ENCODE measurements at places on chromosomes 4 and X.

- no peak overlapping the region for H3K27ac ChIP-seq
- no peak for DNase-seq
- H3K27me3 ChIP-seq, result no peaks in the 10 kb centered on the region
- no peak overlapping the region for H3K4me3 ChIP-seq
Measured at GRCh38 chr4:157932936-157933335, 239.9 kb downstream of the GASK1B start.

DNA sequence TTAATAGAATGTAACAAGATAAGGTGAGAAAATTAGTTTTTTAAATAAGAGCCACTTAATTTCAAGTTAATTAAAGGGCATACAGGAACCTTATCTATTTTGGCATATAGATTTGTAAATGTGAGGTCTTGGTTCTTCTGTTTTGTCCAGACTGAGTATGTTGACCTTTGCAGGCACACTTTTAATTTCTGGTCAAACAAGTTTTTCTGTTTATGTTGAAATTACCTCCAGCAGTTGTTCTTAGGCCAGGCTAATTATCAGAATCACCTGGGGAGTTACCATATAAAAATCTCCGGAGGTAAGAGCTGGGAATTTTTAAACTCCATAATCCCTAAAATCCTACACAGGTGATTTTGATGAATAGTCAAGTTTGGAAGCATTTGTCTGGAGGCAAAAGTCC is 227.4 kb upstream of the ANKRD50 start:
- no peaks in the 10 kb centered on the region for H3K36me3 ChIP-seq
- H3K4me3 ChIP-seq, result no peak overlapping the region
- no peak overlapping the region for H3K27ac ChIP-seq
- H3K4me1 ChIP-seq, result no peaks in the 10 kb centered on the region
- DNase-seq, result no peak

DNA sequence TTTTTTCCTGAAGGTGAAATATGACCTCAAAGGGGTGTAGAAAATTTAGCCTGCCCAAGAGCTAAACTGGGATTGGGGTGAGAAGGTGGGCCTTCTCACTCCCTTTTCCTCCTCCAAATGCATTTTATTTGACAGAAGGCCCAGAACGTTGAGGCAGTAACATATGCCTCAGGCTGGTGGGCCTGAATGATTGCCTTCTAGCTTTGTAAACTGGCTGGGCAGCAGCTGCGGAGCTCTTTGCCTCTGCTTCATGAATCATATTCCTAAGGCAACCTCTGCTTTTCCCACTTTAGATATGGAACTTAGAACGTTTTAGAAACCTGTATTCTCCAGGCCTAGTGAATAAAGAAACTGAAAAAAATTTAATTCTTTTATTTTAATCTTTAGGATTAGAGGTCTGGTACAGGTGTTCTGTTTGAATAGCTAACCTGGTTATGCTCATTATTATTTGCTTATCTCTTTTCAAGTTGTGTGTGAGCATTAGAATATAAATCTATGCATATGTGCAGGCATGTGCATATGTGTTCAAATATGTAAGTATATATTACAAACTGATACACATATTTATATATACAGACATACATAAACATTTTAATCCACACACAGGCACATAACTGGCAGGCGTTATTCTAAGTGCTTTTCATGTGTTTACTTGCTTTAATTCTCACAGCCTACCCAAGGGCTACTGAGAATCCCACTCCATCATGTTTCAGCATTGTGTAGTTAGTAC is 11.5 kb downstream of the PRDM8 start:
- no peaks in the 10 kb centered on the region for H3K4me1 ChIP-seq
- DNase-seq, result no peak
- no peaks in the 10 kb centered on the region for H3K36me3 ChIP-seq
- no peaks in the 10 kb centered on the region for H3K27me3 ChIP-seq

DNA sequence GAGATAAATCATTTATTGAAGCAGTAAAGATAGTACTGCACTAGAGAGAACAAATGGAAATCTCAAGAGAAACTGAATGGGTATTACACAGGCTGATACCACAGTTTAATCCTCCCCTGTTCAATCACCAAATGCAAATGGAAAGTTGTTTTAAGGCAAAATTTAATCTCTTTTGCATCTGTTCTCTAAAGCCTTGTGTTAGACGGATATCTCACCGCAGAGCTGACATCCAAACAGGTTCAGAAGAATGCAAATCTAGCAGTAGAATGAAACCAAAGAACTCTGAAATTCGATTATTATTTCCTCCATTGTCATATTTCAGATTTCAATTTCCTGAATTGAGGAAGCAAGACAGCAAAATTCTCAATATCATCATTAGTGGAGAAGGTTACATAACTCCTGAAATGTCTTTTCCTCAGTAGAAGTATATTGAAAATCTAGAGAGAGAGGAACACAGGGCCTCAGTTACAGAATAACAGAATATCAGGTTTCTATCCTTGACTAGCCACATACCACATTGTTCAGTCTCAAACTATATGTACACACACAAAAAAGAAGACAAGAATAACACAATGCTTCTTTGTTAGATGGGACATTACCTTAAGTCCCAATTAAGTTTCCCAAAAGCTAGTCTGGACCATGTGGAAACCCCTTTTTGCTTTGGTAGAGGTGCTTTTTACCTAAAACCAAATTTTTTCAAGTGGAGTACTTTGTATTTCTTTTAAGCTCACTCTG is 94.1 kb upstream of the BANK1 start:
- H3K27me3 ChIP-seq, result no peaks in the 10 kb centered on the region
- no peak overlapping the region for H3K4me3 ChIP-seq
- no peak overlapping the region for H3K27ac ChIP-seq

GRCh38 chr4:109302361-109303139 is at the start of gene COL25A1:
Gene COL25A1 (minus strand): TSS chr4:109302658.
- no peaks in the 10 kb centered on the region for H3K4me1 ChIP-seq
- no peaks in the 10 kb centered on the region for H3K36me3 ChIP-seq
- DNase-seq, result peak; percentile 61

- no peaks in the 10 kb centered on the region for H3K4me1 ChIP-seq
- H3K27me3 ChIP-seq, result peaks cover 14% of the 10 kb centered on the region
- no peak for DNase-seq
- H3K27ac ChIP-seq, result no peak overlapping the region
- no peaks in the 10 kb centered on the region for H3K36me3 ChIP-seq
Measured at GRCh38 chr4:137529432-137529831, 2.9 kb downstream of the PCDH18 start.

GRCh38 chr4:99762728-99763127 is 53.9 kb upstream of the DAPP1 start:
- no peak for DNase-seq
- H3K4me1 ChIP-seq, result no peaks in the 10 kb centered on the region
- H3K36me3 ChIP-seq, result no peaks in the 10 kb centered on the region

GRCh38 chrX:819684-820083 is 189.1 kb downstream of the SHOX start:
- no peaks in the 10 kb centered on the region for H3K36me3 ChIP-seq
- H3K4me1 ChIP-seq, result no peaks in the 10 kb centered on the region
- no peak overlapping the region for H3K27ac ChIP-seq

- H3K27ac ChIP-seq, result no peak overlapping the region
- H3K27me3 ChIP-seq, result no peaks in the 10 kb centered on the region
- no peak overlapping the region for H3K4me3 ChIP-seq
Measured at GRCh38 chr4:107153956-107154355, 117.8 kb upstream of the DKK2 start.

- no peaks in the 10 kb centered on the region for H3K4me1 ChIP-seq
- no peaks in the 10 kb centered on the region for H3K27me3 ChIP-seq
- H3K36me3 ChIP-seq, result no peaks in the 10 kb centered on the region
- DNase-seq, result no peak
- no peak overlapping the region for H3K4me3 ChIP-seq
Measured at GRCh38 chr4:139943277-139943676, 210.7 kb downstream of the MAML3 start.

DNA sequence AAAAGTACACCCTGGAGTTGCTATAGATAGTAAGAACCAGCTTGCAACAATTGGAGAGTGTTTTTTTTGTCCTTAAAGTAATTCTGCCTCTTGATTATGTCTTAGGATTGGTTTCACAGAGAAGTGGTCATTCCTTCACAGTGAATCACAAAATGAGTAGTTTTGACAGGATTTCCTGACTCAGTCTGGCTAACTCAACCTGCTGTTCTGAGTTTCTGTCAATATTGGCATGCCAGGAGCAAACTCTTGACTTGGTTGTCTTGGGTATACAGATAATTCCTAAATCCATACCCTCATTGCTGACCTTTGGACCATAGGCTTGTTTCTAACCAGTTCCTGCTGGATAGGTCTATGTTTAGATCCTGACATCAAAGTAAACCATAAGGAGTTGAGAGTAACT is 9.4 kb downstream of the FHIP1A start:
- no peak overlapping the region for H3K4me3 ChIP-seq
- peaks cover 6% of the 10 kb centered on the region for H3K4me1 ChIP-seq
- peak; percentile 81 for DNase-seq

DNA sequence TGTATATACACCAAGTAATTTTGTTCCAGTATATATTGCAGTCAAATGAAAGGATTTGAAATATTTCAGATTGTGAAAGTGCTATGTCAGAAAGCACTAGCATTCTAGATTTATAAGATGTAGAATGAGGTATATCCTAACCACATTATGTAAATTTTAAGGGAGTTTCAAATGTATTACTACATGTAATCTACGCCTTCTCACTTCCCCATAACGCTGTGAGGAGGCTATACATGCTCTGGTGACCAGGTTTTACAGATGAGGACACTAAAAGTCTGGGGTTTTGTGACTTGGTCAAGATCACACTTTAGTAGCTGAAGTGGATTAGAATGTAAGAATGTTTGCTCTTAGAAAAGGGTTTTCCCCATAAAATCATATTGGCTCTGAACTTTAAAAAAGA is 8.1 kb downstream of the ENPEP start:
- no peak overlapping the region for H3K4me3 ChIP-seq
- no peak overlapping the region for H3K27ac ChIP-seq
- H3K36me3 ChIP-seq, result no peaks in the 10 kb centered on the region
- H3K27me3 ChIP-seq, result no peaks in the 10 kb centered on the region
- H3K4me1 ChIP-seq, result peaks cover 19% of the 10 kb centered on the region

GRCh38 chr4:24792552-24792951 is 2.8 kb upstream of the SOD3 start:
- H3K4me3 ChIP-seq, result no peak overlapping the region
- peaks cover 3% of the 10 kb centered on the region for H3K4me1 ChIP-seq
- no peak overlapping the region for H3K27ac ChIP-seq

DNA sequence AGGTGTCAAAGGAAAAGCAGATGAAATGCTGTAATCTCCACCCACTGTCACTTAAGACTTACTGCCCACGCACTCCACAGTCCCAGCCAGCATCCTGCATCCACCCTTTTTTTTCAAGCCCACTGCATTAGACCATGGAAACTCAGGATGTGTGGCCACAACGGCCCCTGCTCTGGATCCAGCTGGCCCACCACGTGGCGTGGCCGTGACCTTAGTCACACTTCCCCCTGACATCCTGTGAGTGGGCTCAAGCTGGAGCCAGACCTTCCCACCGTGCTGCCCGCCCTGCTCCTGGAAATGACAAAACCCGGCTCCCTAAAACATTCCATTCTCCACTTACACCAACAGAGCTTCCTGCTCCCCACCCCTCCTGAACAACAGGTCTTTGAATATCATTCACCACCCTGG is 588.3 kb upstream of the DIPK2B start:
- DNase-seq, result no peak
- H3K36me3 ChIP-seq, result no peaks in the 10 kb centered on the region
- H3K27ac ChIP-seq, result no peak overlapping the region
- H3K4me3 ChIP-seq, result no peak overlapping the region

DNA sequence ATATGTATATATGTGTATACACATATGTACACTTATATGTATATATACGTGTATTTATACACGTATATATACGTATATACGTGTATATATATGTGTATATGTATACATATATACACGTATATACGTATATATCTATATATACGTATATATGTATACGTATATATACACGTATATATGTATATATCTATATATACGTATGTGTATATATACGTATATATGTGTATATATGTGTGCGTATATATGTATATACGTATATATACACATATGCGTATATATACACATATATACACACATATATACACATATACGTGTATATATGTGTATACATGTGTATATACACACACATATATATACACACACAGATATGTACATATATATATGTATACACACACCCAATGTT is 348.0 kb upstream of the LCORL start:
- no peak overlapping the region for H3K4me3 ChIP-seq
- H3K27me3 ChIP-seq, result no peaks in the 10 kb centered on the region
- no peak for DNase-seq
- no peak overlapping the region for H3K27ac ChIP-seq

DNA sequence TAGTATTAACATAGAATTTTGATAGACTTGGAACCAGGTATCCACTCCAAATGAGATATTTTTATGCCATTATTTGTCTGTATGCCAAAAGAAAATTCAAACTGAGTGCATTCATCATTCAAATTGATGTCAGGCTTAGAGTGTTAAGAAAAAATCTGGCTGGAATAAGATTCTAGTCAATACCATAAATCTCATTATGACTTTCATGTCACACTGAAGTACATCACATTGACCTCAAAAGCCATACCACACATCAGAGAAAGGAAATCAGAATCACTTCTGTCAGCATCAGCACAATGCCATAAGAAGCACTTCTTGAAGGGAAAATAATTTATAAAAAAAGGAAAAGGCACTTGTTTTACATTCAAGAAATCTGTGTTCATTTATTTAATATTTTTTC is 119.0 kb upstream of the BMP3 start:
- no peak overlapping the region for H3K27ac ChIP-seq
- no peak for DNase-seq
- no peaks in the 10 kb centered on the region for H3K27me3 ChIP-seq
- H3K36me3 ChIP-seq, result no peaks in the 10 kb centered on the region
- no peaks in the 10 kb centered on the region for H3K4me1 ChIP-seq
- H3K4me3 ChIP-seq, result no peak overlapping the region

DNA sequence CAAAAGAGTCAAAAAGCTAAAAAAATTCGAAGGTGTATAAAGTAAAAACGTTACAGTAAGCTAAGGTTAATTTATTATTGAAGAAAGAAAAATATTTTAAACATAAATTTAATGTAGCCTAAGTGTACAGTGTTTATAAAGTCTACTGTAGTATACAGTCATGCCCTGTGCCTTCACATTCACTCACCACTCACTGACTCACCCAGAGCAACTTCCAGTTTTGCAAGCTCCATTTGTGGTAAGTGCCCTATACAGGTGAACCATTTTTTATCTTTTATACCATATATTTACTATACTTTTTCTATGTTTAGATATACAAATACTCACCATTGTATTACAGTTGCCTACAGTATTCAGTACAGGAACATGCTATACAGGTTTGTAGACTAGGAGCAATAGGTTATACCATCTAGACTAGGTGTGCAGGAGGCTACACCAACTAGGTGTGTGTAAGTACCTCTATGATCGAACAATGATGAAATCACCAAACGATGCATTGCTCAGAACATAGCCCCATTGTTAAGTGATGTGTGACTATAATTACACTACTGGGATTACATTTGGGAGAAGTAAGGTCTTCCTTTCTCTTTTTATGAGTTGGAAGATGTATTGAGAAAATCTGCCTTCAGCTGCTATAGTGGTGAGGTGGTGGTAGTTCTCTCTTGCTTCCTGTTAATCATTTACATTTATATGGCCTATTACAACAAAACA is 27.2 kb downstream of the TMSB4X start:
- H3K36me3 ChIP-seq, result no peaks in the 10 kb centered on the region
- H3K4me1 ChIP-seq, result peaks cover 39% of the 10 kb centered on the region
- H3K4me3 ChIP-seq, result no peak overlapping the region
- DNase-seq, result peak; percentile 69
- peak overlapping the region; percentile 68 for H3K27ac ChIP-seq

Data from small intestine (tissue), 16 donors.